ENCODE measurements at places on chromosomes 12 and 14.

DNA sequence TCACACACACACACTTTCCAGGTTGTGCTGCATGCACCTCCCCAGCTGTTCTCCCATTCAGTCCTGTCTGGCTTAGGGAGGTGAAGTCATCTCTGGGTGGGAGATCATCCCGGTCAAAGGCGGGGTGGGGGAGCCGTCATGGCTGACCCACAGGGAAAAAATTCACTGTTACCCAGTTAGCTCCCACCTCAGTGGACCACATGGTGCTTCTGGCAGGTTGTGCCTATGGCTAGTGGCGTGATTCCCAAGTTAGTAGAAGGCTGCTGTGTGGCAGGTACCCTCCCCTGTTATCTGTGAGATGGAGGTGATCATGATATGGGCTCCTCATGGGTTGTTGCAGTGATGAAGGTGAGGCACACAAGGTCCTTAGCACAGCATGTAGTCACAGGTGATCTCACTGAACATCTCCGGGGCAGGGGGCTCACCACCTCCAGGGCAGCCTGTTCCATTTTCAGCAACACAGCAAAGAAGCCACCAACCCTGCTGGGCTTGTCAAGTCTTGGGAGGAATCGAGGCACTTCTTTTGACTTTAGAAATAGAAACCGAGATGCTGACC, 154.9 kb upstream of the CCND2 start:
- no peak for DNase-seq

DNA sequence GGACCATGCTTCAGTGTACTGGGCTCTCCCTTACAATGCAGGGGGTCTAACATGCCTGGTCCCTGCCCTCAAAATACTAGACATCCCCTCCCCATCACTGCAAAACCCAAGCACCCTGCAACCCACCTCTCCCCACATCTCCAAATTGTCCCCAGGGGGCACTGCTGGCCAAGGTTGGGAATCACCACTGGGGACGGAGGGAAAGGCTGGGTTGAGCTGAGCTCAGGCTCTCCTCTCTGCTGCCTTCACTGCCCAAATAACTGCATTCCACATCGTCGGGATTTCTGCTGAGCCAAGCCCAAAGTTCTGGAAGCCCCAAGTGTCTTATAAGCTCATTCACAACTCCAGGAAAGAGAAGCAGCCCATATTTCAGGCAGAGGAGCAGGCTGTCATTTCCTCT, 69.6 kb downstream of the NT5DC3 start:
- DNase-seq, result peak; percentile 34

- no peak for DNase-seq
These were observed 63.9 kb downstream of the ARL6IP4 start for GRCh38 chr12:123044351-123044750.

- DNase-seq, result no peak
These were observed 209.4 kb upstream of the G2E3 start for GRCh38 chr14:30349520-30349919.

GRCh38 chr12:76747245-76747644, 16.7 kb upstream of the ZDHHC17 start:
- DNase-seq, result no peak

- no peak for DNase-seq
These were observed 14.3 kb downstream of the MVK start for GRCh38 chr12:109587921-109588320.

- DNase-seq, result no peak
These were observed 463.6 kb downstream of the NRXN3 start for GRCh38 chr14:78633752-78634151.

GRCh38 chr12:22268406-22268805, 66.1 kb downstream of the ST8SIA1 start:
- no peak for DNase-seq

DNA sequence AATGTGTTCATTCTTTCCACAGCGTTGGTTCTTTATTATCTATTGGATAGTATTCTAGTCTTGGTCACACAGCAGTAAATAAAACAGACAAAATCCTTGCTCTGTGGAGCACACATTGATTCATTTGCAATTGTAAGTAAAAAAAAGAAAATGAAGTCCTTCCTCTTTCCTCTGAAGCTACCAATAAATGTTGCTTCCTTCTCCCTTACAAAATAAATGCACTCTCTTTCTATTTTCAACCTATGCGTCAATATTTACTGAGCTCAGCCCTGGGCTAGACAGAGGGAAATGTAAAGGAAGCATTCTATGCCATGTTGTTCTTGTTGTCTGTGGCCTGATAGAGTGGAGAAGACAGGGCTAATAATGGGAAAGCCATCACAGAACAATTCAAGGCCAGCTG, 2.9 kb downstream of the ABHD12B start:
- no peak for DNase-seq

DNA sequence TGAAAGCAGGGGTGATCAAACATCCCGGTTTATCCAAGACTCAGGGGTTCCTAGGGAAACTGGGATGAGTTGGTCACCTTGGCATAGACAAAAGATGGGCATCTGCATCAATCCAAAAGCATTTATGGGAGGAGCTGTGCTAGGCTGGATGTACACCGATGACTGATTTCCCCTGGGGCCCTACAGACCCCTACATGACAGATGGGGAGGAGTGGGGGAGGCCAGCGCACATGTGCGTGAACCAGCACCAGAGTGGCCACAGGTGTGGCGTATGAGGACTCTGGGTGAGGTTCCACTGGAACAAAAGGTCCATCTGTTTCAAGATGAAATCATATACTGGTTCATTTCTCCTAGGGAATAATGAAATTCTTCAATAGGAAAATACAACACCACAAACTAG, 210.4 kb downstream of the ITPR2 start:
- DNase-seq, result no peak

- no peak for DNase-seq
These were observed 321.2 kb upstream of the FAR2 start for GRCh38 chr12:28827861-28828260.

DNA sequence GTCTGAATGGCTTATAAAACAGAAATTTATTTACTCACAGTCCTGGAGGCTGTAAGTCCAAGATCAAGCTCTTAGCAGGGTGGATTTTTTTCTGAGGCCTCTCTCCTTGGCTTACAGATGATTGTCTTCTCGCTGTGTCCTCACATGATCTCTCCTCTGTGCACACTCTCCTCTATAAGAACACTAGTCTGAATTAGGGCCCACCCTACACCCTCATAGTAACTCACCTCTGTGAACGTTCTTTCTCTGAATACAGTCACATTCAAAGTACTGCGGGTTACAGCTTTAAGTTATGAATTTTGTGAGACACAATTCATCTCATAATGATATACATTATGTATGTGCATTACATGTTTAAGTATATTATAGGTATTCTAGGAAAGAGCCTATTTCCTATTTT, 135.7 kb upstream of the ATXN7L3B start:
- DNase-seq, result no peak

- no peak for DNase-seq
These were observed 41.6 kb upstream of the CSRP2 start for GRCh38 chr12:76920172-76921099.

DNA sequence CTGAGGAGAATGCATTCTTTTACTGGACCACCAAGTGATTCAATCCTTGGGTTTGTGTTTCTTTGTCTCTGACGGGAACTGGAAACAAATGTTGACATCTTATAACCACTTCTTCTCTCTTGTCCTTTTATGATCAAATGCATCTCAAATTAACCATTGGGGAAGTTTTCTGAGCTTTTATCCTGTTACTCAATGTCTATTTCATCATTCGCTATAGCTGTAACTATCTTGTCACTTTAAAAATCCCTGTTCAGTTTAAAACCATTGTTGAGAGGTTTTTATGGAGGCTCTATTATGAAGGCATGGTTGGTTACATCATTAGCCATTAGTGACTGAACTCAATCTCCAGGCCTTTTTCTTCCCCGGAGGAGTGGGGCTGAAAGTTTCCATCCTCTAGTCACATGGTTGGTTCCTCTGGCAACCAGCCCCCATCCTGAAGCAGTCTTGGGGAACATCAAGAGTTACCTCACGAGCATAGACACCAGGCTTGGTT, 2.7 kb upstream of the CLEC6A start:
- DNase-seq, result no peak

DNA sequence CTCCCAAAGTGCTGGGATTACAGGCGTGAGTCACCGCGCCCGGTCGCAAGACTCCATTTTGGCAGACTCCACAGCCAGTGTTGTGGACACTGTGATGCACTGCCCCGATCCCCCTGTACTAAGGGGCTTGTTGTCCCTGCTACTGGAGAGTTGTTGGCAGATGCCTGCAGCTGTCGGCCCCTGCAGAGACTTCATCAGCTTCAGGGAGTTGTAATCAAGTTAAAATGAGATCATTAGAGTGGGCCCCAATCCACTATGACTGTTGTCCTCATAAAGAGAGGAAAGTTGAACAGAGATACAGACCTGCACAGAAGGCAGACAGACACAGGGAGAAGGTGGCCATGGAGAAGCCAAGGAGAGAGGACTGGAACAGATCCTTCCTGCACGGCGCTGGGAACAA, 23.7 kb upstream of the TUBA1A start:
- no peak for DNase-seq

DNA sequence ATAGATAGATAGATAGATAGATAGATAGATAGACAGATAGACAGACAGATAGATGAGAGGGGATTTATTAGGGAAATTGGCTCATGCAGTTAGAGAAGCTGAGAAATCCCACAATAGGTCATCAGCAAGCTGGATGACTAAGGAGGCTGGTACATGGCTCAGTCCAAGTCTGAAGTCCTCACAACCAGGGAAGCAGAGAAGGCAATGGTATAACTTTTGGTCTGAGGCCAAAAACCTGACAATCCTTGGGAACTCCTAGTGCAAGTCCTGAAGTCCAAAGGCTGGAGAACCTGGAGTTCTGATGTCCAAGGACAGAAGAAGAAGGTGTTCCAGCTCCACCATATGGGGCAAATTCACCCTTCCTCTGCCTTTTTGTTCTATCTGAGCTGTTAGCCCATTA, 517.6 kb upstream of the ATP2B1 start:
- DNase-seq, result no peak

- DNase-seq, result no peak
These were observed 481.7 kb downstream of the BCAT1 start for GRCh38 chr12:24467226-24467625.

DNA sequence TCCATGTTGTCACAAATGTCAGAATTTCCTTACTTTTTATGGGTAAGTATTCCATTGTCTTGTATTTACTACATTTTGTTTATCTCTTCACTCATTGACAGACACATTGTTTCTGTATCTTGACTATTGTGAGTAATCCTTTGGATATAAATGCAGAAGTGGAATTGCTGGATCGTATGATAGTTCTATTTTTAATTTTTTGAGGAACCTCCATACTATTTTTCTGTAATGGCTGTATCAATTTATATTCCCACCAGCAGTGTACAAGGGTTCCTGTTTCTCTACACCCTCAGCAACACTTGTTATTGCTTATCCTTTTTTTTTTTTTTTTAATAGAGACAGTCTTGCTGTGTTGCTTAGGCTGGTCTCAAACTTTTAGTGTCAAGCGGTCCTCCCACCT, 3.5 kb upstream of the KICS2 start:
- DNase-seq, result no peak

DNA sequence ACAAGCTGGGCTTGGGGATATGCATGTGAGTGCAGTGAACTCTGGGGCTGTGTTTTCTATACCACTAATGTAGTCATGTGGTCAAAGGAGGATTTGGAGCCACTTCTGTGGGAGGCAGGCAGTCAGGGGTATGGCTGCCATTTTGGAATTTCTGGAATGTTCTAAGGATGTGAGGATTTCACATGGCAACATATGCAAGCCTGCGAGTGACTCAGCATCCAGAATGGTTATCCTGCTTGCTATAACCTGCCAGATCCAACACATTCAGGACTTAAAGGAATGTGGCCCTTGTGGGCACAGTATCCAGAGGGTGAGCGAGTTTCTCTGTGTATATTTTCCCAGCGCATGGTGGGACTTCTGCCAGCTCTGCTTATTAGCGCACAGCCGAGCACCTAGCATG, 249.2 kb upstream of the PWP1 start:
- no peak for DNase-seq

- no peak for DNase-seq
These were observed 221.8 kb upstream of the RTL1 start for GRCh38 chr14:101125313-101125712.

- no peak for DNase-seq
These were observed 9.2 kb downstream of the GLIPR1 start for GRCh38 chr12:75489613-75490210.

DNA sequence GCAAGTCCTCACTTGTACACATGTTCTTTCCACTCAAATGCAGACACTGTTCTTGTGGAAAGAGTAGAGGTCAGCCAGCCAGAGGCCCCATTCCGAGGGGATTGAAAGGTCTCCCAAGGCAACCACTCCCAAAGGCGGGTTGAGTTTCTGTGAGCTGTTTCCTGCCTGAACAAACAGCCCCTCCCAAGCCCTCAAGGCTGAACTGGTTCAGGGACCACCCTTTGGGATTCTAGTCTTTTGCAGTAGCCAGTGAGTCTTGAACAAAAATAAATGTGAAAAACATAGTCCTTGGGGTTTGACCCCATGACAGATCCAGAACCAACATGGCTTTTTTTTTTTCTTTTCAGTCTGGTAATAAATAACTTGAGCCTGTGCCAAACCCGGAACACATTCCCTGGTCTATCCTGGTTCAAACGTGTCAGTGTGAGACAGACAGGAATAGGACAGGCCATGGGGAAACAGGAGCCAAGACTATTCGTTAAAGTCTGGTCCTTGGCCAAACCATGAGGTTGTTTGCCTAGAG, 17.6 kb upstream of the STK38L start:
- no peak for DNase-seq

- no peak for DNase-seq
These were observed 361.6 kb downstream of the AEBP2 start for GRCh38 chr12:19800884-19801283.

Data from posterior cingulate gyrus (tissue), 11 donors.